Endothelial cell (in vitro differentiated cells): ENCODE measurements at places on chromosomes 3 and 15.

GRCh38 chr3:99625237-99625622 is 13.2 kb upstream of the COL8A1 start:
- H3K27me3 ChIP-seq, result peaks cover 1% of the 10 kb centered on the region
- H3K36me3 ChIP-seq, result no peaks in the 10 kb centered on the region
- no peaks in the 10 kb centered on the region for H3K4me1 ChIP-seq
- H3K27ac ChIP-seq, result no peak overlapping the region
- no peak for DNase-seq
- no peak overlapping the region for H3K4me3 ChIP-seq

DNA sequence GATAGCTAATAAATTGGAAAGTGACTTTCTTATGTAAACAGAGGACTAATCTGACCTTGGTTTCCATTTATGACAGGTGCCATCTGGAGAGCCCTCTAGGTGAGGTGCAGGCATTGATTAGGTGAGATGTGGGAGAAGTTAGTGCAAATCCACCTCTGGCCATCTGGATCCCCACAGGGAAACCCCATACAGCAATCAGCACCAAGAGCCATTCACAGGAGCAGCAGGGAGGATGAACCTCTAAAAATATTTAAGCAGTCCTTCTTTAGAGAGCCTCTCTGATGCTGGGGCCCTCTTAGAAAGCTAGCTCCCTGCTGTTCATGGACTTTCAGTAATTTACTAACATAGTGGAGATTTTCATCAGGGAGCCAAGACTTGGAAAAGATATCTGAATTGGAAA is 69.3 kb downstream of the CLSTN2 start:
- DNase-seq, result no peak
- H3K4me1 ChIP-seq, result no peaks in the 10 kb centered on the region
- no peak overlapping the region for H3K4me3 ChIP-seq
- no peak overlapping the region for H3K27ac ChIP-seq
- no peaks in the 10 kb centered on the region for H3K36me3 ChIP-seq
- H3K27me3 ChIP-seq, result no peaks in the 10 kb centered on the region

DNA sequence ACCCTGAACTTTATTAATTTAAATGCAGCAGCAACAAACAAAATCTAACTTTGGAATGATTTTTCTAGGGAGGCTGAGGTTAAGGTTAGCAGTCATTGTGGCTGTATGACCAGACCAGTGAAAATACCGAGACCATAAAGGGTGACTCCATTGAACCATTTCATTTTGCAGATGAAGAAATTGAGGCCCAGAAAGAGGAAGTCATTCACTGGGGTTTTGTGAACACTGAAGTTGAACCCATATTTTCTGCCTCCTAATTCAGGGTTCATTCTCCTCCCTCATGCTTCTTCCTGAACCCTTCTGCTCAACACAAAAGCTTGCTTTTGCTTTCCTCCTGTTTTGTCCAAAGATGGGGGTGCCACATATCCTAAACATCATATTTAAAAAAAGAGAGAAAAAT is 65.8 kb upstream of the PLCL2 start:
- H3K4me1 ChIP-seq, result no peaks in the 10 kb centered on the region
- H3K36me3 ChIP-seq, result no peaks in the 10 kb centered on the region
- H3K27ac ChIP-seq, result no peak overlapping the region
- no peaks in the 10 kb centered on the region for H3K27me3 ChIP-seq

GRCh38 chr3:81871358-81872155 is 110.1 kb upstream of the GBE1 start:
- H3K27ac ChIP-seq, result no peak overlapping the region
- no peaks in the 10 kb centered on the region for H3K36me3 ChIP-seq
- DNase-seq, result no peak
- no peaks in the 10 kb centered on the region for H3K4me1 ChIP-seq
- no peaks in the 10 kb centered on the region for H3K27me3 ChIP-seq

DNA sequence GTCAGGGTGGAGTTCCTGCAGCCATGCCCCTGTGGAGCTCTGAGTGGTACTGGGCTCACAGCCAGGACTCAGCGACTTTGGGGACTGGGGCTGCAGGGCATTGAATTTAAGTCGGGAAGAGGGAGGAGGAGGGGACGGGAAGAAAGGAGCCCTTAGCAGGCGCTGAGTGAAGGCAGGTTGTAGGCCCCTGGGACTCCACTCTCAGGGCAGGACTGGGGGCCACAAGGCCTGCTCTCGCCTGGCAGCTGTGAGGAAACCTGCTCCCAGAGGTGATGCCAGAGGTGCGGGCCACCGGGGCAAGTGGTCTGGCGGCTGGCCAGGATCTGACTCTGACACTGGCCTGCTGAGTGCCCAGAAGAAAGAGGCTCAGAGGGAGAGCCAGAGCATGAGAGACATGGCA is 73.5 kb downstream of the EPHB3 start:
- no peak overlapping the region for H3K4me3 ChIP-seq
- DNase-seq, result no peak
- no peak overlapping the region for H3K27ac ChIP-seq

DNA sequence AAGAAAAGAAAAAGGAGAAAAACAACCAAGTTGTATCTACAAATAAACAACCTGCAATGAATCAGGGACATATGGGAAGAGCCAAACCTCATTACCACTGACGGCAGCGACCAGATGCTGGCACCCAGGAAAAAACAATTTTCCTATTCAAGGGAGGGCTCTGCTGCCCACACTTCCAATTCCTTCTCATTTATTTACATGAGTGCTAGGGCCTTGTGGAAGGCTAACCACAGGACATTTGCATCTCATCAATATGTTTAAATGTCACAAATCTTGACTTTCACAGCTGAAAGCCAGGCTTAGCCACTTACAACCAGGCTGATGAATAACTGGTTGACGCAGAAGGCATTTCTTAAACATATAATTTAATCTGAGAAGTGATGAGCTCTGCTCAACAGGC is 36.0 kb downstream of the RFTN1 start:
- peak overlapping the region; percentile 70 for H3K4me3 ChIP-seq
- H3K4me1 ChIP-seq, result peaks cover 20% of the 10 kb centered on the region
- peaks cover 25% of the 10 kb centered on the region for H3K36me3 ChIP-seq
- no peak overlapping the region for H3K27ac ChIP-seq
- no peak for DNase-seq

- H3K4me3 ChIP-seq, result no peak overlapping the region
- peaks cover 6% of the 10 kb centered on the region for H3K4me1 ChIP-seq
- no peaks in the 10 kb centered on the region for H3K27me3 ChIP-seq
Measured at GRCh38 chr15:52584414-52584813, 15.6 kb upstream of the ARPP19 start.

- no peak overlapping the region for H3K27ac ChIP-seq
- DNase-seq, result no peak
- H3K36me3 ChIP-seq, result peaks cover 47% of the 10 kb centered on the region
- H3K4me3 ChIP-seq, result peak overlapping the region; percentile 8
- peaks cover 59% of the 10 kb centered on the region for H3K4me1 ChIP-seq
- H3K27me3 ChIP-seq, result peaks cover 13% of the 10 kb centered on the region
Measured at GRCh38 chr3:30634761-30635735, 28.6 kb downstream of the TGFBR2 start.

- no peak overlapping the region for H3K4me3 ChIP-seq
- H3K27ac ChIP-seq, result no peak overlapping the region
- peaks cover 2% of the 10 kb centered on the region for H3K4me1 ChIP-seq
Measured at GRCh38 chr3:128217702-128218547, 64.6 kb downstream of the EEFSEC start.

DNA sequence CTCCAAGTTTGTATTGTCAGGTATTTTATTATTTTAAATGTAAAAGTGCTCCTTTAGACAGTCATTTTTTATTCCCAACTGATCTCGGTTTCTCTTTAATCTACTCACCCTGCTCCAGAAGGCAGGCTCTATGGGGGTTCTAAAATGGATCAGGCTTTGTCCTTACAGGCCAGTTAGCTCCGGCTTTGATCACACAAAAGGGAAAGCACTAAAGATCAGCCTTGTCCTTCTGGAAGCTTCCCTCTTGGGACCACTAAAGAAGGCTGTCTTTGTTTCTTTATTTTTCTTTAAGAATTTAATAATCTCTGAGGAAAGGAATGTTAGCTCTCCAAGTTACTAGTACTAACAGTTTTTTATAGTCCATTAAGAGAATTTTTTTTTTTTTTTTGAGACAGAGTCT is 560.5 kb upstream of the ZNF717 start:
- H3K4me3 ChIP-seq, result no peak overlapping the region
- DNase-seq, result no peak
- H3K4me1 ChIP-seq, result no peaks in the 10 kb centered on the region
- no peaks in the 10 kb centered on the region for H3K36me3 ChIP-seq

DNA sequence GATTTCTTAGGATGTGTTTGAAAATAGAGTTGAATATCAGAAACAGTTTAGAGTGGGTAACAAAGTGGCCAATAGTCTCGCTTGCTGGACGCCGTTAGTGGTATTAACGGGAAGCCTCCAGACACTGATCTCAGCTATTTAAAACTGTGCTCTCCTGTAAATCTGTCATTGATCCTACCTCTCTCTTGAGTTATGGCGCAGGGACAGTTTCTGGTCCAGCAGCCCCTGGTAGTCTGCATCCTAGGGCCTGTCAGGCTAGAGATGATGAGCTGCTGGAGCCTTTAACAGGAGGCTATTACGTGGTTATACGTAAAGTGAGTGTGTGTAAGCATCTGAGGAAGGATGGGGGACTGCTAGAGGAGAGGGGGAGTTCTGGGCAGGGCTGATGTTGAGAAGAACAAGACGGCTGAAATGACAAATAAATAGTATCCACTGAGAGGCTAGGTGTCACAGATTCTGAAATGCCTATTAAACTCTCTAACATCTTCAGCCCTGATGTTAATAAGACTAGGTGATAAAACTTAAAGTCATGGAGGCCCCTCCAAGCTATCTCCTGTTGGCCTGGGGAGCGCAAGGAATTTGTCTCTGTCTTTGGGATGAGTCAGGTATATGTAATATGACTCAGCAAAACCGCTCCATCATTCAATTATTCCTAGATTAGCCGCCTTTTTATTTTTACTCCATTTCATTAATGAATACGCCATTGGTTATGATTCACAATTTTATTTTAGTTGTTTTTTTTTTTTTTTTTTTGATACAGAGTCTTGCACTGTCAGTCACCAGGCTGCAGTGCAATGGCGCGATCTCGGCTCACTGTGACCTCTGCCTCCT is 155.7 kb downstream of the GREM1 start:
- H3K36me3 ChIP-seq, result no peaks in the 10 kb centered on the region
- H3K4me1 ChIP-seq, result no peaks in the 10 kb centered on the region
- DNase-seq, result no peak
- no peak overlapping the region for H3K27ac ChIP-seq
- H3K4me3 ChIP-seq, result no peak overlapping the region
